ENCODE measurements at places on chromosomes 3 and 15.

DNA sequence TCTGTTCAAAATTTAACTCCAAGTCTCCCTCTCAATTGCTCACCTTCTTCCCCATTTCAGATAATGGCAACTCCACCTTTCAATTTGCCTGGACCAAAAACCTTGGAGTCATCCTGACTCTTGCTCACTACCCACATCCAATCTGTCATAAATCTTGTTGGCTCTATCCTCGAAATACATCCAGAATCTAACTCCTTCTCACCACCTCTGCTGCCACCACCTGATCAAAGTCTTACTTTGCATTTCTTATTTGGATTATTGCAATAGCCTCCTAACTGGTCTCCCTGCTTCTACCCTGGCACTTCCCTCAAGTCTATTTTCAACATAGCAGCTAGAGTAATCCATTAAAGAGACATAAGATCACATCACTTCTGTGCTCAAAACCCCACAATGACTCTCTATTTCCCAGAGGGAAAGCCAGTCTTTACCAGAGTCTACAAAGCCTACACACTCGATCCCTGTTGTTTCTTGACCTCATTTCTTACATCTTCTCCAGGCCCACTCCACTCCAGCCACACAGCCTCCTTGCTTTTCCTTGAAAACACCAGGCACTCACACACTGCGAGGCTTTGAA lies 86.6 kb downstream of the GPR156 start:
- no peak for DNase-seq

GRCh38 chr3:53051929-53052328 lies 6.1 kb upstream of the SFMBT1 start:
- no peak for DNase-seq

DNA sequence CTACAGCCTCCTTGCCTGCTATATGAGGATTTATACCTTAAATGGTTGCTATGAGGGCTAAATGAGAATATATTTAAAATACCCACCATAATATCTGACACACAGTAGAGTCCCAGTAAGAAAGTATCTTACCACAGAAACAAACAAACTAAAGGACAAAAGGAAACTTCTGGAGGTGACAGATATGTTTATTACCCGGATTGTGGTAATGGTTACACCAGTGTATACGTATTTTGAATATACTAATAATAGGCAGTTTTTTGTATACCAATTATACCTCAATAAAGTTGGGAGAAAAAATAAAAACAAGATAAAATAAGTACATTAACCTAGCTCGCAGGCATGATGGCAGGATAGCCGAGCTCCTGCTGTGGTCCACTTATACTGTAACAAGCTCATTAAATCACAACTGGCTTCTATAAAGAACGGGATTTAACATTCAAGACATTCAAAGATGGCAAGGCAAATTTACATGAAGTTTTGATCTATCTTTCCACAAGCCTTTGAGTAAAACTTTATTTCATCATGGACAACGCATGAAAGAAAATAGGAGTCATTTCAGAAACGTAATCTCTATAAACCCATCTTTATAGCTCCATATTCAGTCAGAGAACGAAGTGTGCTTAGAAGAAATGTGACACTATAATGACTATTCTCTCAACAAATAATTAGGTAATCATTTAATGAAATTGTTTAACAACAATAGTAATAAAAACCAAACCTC lies 1.5 kb downstream of the RPN1 start:
- no peak for DNase-seq

DNA sequence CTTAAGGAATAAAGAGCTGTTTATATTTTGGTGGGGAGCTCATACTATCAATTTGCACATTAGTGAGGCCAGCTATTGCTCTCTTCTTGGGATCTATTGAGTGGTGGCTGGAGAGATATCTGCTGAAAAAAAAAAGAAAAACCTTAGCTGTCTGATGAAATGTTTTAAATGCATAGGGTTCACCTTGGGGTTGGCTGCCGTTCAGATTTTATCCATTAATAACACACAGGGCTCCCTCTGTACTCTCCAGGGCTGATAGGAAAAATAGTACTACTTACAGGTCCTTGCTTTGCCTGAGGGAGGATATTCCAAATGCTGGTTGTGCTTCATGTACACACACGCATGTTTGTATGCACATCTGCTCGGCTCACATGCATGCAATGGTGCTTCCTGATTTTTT lies 803.7 kb downstream of the MCTP2 start:
- no peak for DNase-seq

- no peak for DNase-seq
These were observed 27.0 kb downstream of the PTH1R start for GRCh38 chr3:46904303-46905212.

Measured in activated CD4-positive, CD25-positive, alpha-beta regulatory T cell (primary cell).